Right atrium auricular region (tissue), 2 donors: ENCODE measurements at places on chromosomes 1 and 21. TPM values are rescaled to one million over a fixed set of nuclear protein-coding genes. Genes with fewer than 3 reads are reported as not detected.

DNA sequence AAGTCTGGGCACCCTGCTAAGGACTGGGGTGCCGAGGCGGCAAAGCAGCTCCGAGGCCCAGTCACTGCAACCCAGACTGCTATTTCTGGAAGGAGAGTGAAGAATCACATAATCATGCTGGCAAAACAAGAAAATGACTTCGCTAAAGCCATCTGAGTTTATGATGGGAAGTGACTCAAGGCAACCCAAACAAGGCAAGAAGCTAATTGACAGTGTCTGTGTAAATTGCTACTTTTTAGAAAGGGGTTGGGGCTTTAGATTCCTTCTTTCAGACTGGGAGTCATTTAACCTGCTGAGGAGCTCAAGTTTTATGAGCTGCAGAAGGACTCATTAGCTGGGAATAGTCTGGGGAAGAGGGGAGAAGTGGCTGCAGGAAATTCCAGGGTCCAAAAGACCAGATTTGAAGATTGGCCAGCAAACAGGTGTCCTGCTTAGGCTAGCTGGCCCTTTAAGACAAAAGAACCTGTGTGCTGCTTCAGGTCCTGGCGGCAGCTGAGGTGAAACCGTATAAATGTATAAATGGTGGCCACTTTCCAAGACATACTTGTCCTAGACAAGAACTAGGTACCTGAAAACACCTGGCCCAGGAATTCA is 28.1 kb downstream of the TSHB start:
- H3K27me3 ChIP-seq = no peaks in the 10 kb centered on the region
- no peak overlapping the region for H3K4me3 ChIP-seq
- no peak overlapping the region for H3K27ac ChIP-seq
- peaks cover 14% of the 10 kb centered on the region for H3K4me1 ChIP-seq
- DNase-seq = no peak

GRCh38 chr1:19800076-19800804 is 524 bp upstream of the TMCO4 start:
- peak overlapping the region; percentile 65 for H3K27ac ChIP-seq
- no peaks in the 10 kb centered on the region for H3K36me3 ChIP-seq
- no peaks in the 10 kb centered on the region for H3K27me3 ChIP-seq
- peak overlapping the region; percentile 62 for H3K4me3 ChIP-seq
- DNase-seq = peak; percentile 61
- H3K4me1 ChIP-seq = peaks cover 12% of the 10 kb centered on the region

CTSK gene
- 7.5 TPM for total RNA-seq

SIM2 gene
- not detected for total RNA-seq

DNA sequence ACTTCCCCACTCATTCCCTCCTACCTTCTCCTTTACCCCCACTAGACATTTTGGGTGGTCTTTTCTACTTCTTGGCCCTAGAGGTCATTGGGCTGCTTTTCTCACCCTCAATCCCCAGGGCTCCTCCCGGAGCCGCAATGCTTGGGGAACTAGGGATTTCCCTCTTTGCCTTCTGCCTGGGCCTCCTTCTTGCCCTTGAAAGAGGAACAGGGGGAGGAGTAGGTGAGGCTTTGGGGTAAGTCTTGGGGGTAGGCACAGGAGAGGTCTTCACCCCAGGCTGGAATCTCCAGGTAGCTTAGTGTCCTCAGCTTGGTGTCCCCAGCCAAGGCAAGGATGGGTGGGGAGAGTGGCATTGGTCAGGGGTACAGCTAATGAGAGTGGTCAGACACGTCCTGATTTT is 56.2 kb upstream of the EPS8L3 start:
- H3K27me3 ChIP-seq = no peaks in the 10 kb centered on the region
- H3K36me3 ChIP-seq = no peaks in the 10 kb centered on the region
- no peak overlapping the region for H3K4me3 ChIP-seq
- no peak overlapping the region for H3K27ac ChIP-seq

CA6 gene
- total RNA-seq = not detected

DNA sequence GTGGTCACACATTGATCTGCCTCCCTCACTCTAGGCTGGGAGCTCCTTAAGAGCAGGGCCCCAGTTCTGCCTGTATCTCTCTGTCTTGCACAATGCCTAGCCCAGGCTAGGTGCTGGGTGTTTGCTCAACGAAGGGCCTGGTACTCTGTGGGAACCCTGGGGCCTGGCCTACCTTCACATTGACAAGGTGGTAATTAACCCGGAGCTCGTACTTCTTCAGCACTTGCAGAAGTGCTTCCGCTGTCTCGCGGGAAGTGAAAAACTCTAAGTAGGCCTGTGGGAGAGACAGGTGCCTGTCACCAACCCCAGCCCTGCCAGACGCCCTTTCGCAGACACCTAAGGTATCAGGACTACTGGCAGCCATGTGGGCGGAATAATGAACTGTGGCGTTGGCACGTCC is 13.7 kb downstream of the MTHFR start:
- peak overlapping the region; percentile 98 for H3K27ac ChIP-seq
- no peaks in the 10 kb centered on the region for H3K27me3 ChIP-seq
- H3K4me1 ChIP-seq = no peaks in the 10 kb centered on the region
- no peak overlapping the region for H3K4me3 ChIP-seq

DNA sequence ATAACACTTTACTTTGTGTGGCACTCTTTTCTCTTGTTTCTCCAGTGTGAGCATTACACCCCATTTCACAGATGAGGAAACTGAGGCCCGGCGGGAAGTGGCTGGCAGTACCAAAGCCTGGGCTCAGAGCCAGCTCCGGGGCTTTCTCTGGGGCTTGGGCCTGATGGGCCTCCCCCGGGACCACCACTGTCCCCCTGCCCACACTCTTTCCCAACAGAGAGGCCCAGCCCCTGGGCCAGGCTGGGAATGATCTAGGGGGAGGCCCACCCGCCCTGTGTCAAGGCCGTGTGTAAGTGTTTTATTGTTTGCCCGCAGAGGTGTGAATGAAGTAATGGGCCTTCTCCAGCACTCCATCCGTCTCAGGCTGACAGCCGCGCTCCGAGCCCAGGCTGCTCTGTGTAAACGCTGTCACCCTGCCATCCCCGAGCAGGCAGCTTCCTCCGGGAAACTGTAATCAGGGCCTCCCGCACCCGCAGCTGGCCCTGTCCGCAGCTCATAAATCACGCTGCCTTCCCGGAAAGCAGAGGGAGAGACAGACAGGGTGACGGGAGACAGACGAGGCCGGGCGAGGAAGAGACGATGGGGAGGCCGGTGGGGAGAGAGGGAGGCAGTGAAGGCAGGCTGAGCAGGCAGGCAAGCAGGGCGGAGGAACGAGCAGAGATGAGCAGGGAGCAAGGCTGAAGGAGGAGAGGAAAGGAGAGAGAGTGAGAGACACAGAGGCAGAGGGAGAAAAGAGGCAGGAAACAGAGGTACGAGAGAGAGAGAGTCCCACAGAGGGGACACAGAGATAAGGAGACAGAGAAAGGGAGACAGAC is 109.7 kb upstream of the ZBTB40 start:
- H3K4me3 ChIP-seq = no peak overlapping the region
- H3K36me3 ChIP-seq = no peaks in the 10 kb centered on the region
- no peak overlapping the region for H3K27ac ChIP-seq
- no peak for DNase-seq
- H3K27me3 ChIP-seq = no peaks in the 10 kb centered on the region
- H3K4me1 ChIP-seq = no peaks in the 10 kb centered on the region

DNA sequence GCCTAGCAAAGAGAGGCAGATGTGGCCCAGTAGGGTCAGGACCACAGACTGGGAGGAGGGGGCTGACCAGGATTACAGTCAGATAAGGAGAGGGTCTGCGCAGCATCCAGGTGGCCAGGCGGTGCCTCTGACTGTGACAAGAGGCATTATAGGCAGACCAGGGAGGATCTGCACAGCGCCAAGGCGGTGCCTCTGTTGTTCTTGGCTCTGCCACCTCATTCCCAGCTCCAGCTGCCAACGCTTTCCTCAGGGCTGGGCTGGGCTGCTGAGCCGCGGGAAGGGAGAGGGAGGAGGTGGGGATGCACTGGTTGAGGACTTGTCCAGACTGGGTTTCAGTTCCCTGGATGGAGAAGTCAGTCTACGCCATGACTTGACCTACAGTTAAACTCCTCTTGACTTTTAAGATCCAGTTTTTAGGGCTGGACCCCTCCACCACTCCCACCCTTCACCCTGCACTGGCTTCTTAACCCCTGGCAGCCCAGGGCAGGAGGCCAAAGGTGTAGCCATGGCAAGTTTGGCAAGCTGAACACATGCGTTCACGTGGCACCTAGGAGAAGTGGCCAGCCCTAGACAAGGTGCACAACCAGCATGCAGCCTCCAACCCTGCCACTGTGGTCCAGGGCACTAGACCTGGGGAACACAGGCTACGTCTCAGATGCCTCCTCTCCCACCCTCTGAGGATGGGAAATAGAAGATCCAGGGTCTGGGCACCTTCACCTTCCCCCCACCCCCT is 4.5 kb upstream of the CRABP2 start:
- no peak overlapping the region for H3K27ac ChIP-seq
- DNase-seq = peak; percentile 79

GRCh38 chr1:33810571-33810970 is 53.3 kb upstream of the HMGB4 start:
- no peaks in the 10 kb centered on the region for H3K4me1 ChIP-seq
- H3K4me3 ChIP-seq = no peak overlapping the region
- H3K27ac ChIP-seq = no peak overlapping the region

DNA sequence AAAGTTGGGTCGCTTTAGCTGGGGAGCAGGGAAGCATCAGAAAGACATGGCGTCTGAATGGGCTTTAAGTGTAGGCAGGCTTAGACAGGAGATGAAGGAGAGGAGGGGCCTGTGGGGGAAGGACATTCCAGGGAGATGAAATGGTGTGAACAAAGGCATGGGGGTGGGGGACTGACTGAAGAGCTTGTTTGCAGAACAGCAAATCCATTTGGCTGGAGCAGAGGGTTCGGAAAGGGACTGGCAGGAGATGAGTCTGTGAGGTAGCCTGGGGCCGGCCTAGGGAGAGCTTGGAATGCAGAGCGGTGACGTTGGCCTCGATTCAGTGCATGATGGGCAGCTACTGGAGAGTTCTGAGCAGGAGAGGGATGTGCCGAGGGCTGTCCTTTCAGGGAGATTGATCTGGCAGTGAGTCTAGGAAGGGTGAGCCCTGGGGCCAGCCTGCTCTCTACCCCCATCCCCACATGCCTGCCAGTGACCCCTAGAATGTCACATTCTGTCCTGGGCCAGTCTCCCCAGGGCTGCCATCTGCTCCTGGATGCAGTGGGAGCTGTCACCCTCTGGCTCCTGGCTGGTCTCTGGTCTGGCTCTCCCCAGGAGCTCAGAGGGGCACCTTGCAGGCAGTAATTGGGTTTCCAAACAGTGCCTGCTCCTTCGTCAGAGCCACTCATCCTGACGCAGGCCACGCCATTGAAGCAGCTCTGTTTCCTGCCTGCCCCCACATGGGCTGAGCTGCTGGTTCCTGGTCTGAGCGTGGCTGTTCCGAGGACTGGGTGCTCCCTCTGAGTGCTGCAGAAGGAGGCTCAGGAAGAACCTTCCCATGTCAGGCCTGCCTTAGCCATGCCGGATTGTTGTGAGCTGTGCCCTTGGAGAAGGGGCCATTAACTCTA is 22.3 kb upstream of the TMEM222 start:
- peak; percentile 86 for DNase-seq
- H3K27me3 ChIP-seq = no peaks in the 10 kb centered on the region
- peak overlapping the region; percentile 95 for H3K27ac ChIP-seq
- H3K4me3 ChIP-seq = no peak overlapping the region

- no peaks in the 10 kb centered on the region for H3K4me1 ChIP-seq
- no peak overlapping the region for H3K27ac ChIP-seq
- H3K27me3 ChIP-seq = no peaks in the 10 kb centered on the region
- no peak for DNase-seq
- H3K4me3 ChIP-seq = no peak overlapping the region
- no peaks in the 10 kb centered on the region for H3K36me3 ChIP-seq
Observed at GRCh38 chr1:235567812-235568503, 63.7 kb upstream of the B3GALNT2 start.

DNA sequence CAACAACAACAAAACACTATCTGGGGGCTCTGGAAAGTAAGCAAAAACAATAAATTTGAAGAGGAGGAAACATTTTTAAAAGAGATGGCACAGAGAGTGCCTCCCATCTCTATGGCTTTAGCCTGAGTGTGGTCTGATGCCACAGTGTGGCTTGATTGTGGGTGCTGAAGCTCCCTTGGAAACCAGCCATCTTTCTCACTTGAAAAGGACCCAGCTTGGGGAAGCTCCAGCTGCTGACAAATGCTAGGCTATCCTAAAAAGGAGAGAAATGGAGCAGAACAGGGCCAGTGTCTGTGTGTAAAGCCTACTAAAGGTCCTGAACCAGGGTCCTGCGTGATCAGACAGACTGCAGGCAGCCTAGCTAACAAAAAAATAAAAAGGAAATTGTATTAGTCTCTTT is 642.0 kb upstream of the PTBP2 start:
- no peak overlapping the region for H3K27ac ChIP-seq
- H3K4me3 ChIP-seq = no peak overlapping the region
- H3K36me3 ChIP-seq = no peaks in the 10 kb centered on the region
- DNase-seq = no peak

CLEC20A gene
- total RNA-seq = 0.48 TPM

ADAM30 gene
- not detected for total RNA-seq

DNA sequence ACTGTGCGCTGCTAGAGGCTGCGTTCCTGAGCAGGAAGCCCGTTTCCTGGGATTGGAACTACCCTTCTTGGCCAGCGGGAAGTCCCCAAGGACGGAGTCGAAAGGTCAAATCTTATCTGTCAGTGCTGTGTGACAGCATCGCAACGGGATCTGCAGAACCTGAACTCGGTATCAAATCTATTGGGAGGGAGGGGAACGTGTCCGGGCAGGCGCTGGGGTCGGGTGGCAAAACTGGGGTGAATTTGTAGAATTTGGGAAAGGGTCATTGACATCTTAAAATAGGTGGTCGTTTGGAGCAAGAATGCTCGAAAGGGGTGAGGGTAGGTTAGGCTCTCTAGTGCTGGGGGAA is 725 bp upstream of the ARPC5 start:
- peak overlapping the region; percentile 97 for H3K27ac ChIP-seq
- H3K27me3 ChIP-seq = no peaks in the 10 kb centered on the region
- no peak for DNase-seq
- no peaks in the 10 kb centered on the region for H3K4me1 ChIP-seq
- peak overlapping the region; percentile 78 for H3K4me3 ChIP-seq

OR2T6 gene
- total RNA-seq = not detected

SPATA21 gene
- not detected for total RNA-seq

F3 gene
- 25.6 TPM for total RNA-seq

PTGER3 gene
- total RNA-seq = 0.52 TPM

DNA sequence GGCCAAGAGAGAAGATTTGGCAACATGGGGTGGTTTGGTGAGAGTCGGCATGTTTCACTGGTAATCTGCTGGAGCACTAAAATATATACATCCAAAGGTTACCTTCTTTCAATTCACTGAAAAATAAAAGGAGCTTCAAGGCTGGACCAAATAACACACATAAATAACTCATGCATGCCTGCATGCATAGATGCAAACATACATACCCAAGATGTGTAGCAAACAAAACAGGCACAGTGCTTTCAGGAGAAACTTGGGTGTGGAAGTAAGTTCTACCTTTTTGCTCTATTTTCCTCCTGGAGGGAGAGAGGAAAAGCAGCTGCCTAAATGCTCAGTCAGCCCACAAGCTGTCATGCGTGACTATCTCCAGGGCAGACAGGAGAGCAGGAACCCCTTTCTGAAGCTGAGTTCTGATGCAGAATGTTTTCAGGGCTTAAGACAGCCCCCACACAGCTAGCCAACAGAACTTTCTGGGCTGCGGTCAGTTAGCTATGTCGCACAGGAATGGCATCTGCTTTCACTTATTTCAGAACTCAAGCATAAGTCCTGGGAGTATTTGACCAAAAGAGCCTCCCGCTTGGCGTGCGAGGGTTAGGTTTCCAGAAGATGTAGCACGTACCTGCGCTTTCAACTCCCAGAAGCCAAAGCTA is 166.2 kb downstream of the TOMM20 start:
- DNase-seq = peak; percentile 78
- no peaks in the 10 kb centered on the region for H3K36me3 ChIP-seq
- H3K27me3 ChIP-seq = no peaks in the 10 kb centered on the region
- H3K4me3 ChIP-seq = no peak overlapping the region
- no peaks in the 10 kb centered on the region for H3K4me1 ChIP-seq
- peak overlapping the region; percentile 84 for H3K27ac ChIP-seq

ODF2L gene
- 8.8 TPM for total RNA-seq
